DMS 273 treated with DMSO at 0.1 percent for 48 hours (cell line): ENCODE measurements at places on chromosomes 6 and 20.

- no peak for DNase-seq
Measured at GRCh38 chr6:24322924-24323323, 34.9 kb downstream of the DCDC2 start.

- no peak for DNase-seq
Measured at GRCh38 chr6:40893021-40893420, 146.0 kb downstream of the UNC5CL start.

GRCh38 chr20:57738484-57738883 lies 28.7 kb upstream of the PMEPA1 start:
- no peak for DNase-seq

DNA sequence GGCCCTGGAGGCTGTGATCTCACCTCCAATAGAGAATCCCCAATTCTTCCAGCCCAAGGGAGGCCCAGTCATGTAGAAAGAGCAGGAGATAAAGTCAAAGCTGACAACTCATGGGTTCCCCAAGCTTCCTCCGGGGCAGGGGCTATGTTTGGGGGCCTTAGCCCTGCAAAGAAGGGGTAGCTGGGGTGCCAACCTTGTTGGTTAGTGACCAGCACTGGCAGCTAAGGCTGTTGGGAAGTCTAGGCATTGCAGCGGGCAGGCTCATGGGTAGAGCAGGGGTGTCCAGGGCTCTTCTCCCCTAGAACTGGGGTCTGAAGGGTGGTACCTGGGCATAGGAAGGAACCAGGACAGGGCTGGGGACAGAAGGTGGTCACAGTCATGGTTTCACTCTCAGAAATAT lies 36.4 kb downstream of the TGM2 start:
- DNase-seq: no peak

DNA sequence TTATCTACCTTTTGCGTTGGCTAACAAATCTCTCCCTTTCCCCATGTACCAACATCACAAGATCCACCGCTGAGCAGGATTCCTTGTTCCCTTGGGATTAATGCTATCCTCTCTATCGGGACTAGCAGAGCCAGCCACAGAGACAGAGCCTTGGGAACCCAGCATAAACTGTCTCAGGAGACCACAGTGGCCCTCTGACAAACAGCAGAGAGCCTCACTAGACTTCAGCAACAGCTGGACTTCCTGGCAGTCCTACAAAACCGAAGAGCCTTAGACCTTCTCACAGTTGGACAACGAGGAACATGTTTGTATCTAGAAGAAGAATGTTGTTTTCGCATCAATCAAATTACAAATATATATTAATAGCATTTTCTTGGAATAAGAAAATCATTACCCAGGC lies 39.6 kb upstream of the POU5F1 start:
- no peak for DNase-seq

DNA sequence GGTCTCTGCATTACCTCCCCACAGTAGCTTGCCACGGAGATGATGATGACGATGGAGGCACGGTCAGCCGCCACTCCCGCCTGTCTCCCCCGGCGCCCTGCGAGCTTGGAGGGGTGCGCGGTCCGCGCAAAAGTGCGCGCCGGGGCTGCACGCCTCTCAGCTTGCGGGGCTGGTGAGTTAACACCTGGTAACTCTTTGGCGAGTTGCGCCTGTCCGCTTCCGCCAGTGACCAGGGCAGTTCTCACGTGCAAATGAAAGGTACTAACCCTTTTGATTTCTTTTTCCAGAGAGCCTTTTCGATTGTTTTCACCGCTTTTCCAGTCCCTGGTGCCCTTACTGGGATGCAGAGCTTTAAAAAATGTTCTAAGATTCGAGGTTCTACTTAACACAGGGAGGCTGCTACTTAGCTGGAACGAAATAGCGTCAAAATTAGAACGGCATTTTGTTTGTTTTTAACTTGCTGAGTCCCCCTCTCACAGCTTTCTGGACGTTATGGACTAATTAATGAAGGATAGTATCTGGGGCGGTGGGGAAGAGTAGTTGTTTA lies 6.2 kb downstream of the GRIK2 start:
- DNase-seq: no peak

GRCh38 chr6:137155830-137156229 lies 17.6 kb downstream of the IL22RA2 start:
- DNase-seq: no peak

DNA sequence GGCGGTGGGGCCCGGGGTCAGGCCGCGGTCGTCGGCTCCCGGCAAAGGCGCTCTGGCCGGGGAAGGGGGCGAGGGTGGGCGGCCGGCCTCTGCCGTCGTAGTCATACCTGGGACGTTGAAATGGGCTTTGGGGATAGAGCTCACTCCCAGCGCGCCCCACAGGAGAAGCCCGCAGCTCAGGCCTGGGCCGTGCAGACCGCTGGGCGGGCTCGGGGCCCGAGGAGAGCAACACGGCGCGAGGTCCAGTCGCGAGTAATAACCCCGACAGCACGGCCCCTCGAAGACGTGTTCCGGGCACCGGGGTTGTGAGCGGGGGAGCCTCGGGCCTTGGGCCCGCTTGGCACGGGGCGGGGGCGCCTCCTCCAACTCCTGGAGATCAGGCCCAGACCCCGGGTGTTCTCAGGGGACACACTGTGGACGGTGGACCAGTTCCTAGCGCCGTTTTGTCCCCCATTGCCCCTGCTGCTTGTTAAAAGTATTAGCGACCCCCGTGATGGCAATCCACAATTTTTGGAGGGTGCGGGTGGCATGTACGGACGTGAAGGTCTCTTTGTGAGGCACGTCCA lies 10.9 kb downstream of the FOXC1 start:
- no peak for DNase-seq

DNA sequence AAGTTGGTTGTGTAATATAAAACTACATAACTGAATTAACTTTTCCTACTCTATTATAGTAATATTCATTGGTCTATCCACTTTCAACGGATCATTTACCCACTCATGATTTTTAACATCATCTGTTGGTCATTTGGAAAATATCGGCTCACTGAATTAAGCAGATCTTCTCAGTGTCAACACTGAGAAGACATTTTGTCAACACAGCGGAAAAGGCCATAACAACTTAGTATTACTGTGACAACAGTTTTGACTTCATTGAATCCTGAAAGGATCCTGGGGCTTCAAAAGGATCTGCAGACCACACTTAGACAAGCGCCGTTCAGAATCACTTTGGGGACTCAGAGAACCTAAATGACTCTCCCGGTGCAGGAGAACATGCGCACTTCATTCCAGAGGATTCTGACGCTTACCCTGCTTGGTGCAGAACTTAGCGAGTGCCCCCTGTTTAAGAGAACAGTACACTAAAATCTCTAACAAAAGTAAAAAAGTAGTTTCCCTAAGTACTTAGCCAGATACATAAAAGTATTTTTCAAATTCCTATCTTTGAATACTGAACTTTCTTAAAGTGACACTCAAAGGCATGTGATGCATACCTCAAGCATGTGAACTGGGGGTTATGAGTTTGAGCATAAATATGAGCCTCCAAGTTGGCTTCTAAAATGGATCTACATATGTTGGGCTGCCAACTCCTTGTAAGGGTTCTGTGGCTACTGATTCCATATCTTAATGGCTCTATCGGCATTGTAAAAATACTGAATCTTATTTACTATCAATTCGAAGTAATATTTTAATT lies 4.0 kb downstream of the ZBTB2 start:
- no peak for DNase-seq

- DNase-seq: no peak
Measured at GRCh38 chr6:112787371-112787770, 440.2 kb downstream of the RFPL4B start.

DNA sequence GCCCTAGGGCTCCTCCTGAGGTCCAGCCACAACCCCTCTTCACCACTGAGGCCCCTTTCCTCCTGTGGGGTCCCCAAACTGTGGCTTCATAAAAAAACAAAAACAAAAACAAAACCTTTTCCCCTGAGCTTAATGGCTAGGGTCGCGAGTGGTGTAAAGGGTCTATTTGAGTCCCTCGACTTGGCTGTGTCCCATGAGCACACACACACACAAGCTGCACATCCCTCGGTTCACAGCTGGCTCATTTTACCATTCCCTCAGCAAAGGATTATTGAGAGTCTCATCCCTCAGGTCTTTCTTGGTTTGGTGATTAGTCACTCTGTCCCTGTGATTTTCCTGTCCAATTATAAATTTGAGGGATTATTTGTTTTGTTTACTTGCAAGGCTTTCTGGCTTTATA lies 206.1 kb upstream of the SASH1 start:
- no peak for DNase-seq

- DNase-seq: no peak
Measured at GRCh38 chr6:42120895-42121865, 21.2 kb downstream of the C6orf132 start.

DNA sequence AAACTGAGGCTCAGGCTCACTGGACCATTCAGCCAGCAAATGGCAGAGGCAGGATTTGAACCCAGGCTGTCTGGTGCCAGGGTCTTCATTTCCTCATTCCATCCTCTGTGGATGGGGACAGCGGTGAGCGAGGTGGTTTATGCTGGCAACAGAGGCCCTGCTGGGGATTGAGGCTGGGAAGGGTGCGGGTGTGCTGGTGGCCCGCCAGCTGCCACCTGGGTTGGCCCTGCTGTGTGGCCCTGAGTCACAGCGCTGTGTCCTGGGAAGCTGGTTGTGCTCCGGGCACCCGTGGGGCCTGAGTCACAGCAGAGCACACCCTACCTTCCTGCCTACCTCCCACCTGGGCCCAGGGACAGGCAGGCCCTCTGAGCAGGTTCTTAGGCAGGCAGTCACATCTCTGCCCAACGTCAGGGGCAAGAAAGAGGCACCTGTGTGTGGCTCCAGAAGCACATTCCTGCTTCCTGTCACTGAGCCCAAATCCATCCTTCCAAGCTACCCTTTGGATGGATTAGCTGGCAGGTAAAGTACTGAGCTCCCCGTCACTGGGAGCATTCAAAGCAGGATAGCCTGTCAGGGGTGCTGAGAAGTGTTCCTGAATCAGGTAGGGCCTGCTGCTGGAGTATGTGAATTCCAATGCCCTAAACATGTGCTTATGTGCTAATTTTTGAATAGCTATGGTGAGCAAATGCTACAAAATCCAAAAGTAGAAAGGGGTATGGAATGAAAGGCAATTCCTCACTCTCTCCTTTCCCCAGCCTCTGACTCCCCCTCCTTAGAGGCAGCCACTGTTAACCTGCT lies 53.9 kb downstream of the CEBPB start:
- no peak for DNase-seq

- DNase-seq: no peak
Measured at GRCh38 chr6:3425574-3425973, 31.3 kb downstream of the SLC22A23 start.

- DNase-seq: no peak
Measured at GRCh38 chr6:65155083-65155482, 551.9 kb downstream of the EYS start.

DNA sequence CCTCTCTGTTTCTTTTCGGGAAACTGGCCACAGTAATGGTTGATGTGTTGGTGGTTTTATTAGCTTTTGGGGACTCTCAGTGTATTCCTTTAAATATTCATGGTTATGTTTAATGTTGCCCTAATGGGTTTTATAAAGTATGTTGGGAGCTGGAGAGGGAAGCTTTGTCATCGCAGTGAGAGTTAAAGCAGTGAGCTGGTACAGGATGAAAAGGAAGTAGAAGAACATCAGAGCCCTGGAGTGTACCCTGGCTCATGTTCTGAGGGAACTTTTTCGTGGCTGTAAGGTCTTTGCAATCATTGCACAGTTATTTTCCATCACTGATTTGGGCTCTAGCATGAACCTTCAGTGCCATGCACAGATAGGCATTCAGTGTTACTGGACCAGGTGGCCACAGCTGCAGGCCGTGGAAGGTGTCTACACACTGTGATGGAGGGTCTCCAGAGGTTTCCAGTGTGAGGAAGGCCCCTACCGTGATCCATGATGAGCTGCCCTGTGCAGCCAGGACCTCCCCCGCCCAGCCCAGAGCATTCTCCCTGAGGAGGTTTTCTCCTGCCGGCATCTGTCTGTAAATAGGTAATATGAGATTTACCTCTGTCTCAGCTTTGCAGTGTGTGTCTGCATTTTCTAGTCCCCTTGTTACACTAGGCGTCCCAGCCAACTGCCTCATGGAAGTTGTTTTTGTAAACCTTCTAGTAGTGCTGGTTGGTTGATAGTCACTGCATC lies 22.4 kb upstream of the TMEM217 start:
- DNase-seq: no peak

DNA sequence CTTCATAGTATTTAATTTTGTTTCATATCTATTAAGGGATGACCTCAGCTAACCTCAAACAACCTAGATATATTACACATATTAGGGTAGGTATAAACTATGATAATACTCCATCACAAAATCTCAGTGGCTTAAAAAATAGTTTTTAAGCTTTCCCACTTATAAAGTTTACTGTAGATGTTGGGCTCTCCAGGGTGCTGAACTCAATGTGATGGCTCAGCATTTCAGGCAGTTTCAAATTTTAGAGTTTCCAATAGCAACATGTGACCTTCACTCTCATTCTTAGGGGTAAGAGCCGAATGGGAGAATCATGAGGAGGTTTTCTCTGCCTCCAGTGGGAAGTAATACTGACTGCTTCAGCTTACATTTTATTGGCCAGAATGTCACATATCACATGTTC lies 357.3 kb downstream of the MEI4 start:
- DNase-seq: no peak

DNA sequence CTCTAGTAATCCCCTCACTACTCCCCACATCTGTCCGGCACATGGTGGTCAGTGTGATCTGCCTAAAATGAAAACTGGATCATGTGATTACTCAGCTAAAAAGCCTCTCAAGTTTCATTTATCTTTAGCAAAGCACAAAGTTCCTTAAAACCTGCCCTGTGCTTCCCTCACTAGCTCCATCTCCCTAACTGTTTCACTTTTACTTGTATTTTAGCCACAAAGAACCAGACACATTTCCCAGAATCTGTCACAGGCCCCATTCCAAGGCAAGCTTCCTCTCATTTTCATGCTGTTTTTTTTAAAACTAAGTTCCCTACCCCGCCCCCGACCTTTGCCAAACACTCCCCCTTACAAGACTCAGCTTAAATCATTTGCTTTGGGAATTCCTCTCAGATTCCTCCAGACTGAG lies 8.9 kb upstream of the IGF2R start:
- DNase-seq: no peak

DNA sequence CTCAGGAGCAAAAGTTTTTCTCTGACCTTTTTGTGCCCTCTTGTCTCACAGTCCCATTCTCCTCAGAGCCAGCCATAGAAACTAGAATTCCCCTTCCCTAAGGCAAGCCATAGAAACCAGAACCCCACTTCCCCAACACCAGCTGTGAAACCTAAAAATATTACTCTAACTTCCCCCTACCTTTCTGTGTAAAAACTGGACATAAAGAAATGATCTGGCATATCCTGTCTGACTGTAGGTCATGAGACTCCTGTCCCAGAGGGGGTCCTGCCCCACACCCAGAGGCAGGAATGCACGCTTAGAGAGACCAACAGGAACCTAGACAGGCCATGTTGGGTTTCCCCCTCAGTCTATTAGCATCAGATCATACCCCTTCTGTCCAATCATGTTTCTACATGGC lies 140.6 kb upstream of the SLC22A16 start:
- DNase-seq: no peak
